RKO (cell line): ENCODE measurements at places on chromosomes 2 and 18.

GRCh38 chr18:72201032-72201431 is 343.1 kb downstream of the CBLN2 start:
- no peak for DNase-seq

GRCh38 chr2:20507166-20507692 is 60.4 kb downstream of the RHOB start:
- peak; percentile 22 for DNase-seq

GRCh38 chr2:101614127-101614759 is 83.3 kb upstream of the MAP4K4 start:
- no peak for DNase-seq

DNA sequence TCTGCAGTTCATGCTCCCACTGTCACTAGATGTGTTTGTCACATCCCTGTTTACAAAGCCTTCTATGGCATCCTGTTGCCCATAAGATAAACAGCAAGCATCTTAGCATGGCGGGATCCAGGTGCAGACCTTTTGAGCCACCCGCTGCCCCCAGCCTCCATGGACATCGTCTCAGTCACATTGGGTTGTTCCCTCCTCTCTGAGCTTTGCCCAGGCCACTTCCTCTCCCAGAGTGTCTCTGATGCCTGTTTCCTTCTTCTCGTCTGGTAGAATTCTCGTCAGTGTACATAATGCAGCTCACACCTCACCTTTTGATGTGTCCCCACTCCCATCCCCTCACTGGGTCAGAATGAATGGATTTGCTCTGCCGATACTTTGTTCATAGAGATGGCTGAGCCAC is 239.0 kb upstream of the APCDD1 start:
- no peak for DNase-seq

DNA sequence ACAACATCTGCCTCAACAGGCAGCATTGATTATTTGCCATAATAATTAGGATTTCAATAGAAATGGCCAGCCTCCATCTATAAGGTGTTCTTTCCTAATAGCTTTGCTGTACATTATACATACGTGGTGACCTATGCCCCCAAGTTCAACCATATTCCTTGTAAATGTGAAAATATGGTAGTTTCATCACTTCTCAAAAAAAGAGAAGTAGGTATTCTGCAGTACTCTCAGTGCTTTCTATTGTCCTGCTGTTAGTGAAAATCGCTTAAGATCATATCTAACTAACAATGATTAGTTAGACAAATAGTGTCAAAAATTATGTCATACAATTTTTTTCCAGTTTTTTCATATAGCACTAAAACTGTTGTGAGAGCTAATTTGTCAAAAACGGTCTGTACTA is 79.6 kb downstream of the SLC4A10 start:
- DNase-seq, result no peak
